ENCODE measurements at places on chromosomes 1 and 21. TPM values are rescaled to one million over a fixed set of nuclear protein-coding genes. Genes with fewer than 3 reads are reported as not detected.

Gene PLA2G4A
- polyA plus RNA-seq, result 3.2 TPM

Gene HSPA6
- polyA plus RNA-seq, result 0.57 TPM

Gene FALEC
- 1.1 TPM for polyA plus RNA-seq

Gene BTF3L4
- 72.2 TPM for polyA plus RNA-seq

Gene ZNF691
- 10.8 TPM for polyA plus RNA-seq

Gene E2F2
- polyA plus RNA-seq, result 3.4 TPM

Gene ST6GALNAC5
- polyA plus RNA-seq, result 1.4 TPM

Gene OR2L13
- polyA plus RNA-seq, result not detected

Gene XKR8
- 7.8 TPM for polyA plus RNA-seq

Gene LCE1B
- not detected for polyA plus RNA-seq

Gene NR5A2
- 1.7 TPM for polyA plus RNA-seq

Gene SRSF10
- 117 TPM for polyA plus RNA-seq

Gene F3
- 2.2 TPM for polyA plus RNA-seq
